Pulmonary artery endothelial cell (primary cell): ENCODE measurements at places on chromosomes 12 and 14. TPM values are rescaled to one million over a fixed set of nuclear protein-coding genes. Genes with fewer than 3 reads are reported as not detected.

DNA sequence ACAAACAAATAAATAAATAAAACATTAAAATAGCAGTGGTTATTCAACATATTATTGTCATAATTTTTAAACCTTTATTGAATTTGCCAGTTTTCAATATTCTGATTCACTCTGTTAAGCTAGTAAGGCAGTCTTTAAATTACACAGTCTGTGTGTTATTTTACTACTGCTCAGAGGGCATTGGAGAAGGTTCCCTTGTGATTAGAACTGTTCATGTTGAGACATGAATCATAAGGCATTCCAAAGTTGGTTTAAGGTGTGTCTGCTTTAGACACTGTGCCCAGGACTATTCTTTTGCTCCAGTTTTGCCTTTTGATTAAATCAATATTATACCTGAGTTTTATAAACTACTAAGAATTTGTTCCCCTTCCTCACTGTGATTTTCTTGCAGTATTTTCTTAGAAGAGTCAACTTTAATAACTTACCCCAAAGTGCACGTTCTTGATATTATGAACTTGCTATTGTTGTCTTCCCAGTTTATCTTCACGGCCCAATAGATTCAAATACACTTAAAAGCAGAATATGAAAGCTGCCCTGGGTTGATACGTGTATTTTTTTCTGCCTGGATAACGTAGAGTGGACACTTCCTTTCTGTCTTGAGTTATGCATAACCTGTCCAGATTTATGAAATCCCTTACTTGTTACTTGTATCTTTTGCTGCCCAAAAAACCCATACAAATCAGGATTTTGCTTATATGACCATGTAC is 105.3 kb upstream of the BCAT1 start:
- no peak for DNase-seq

- no peak for DNase-seq
Observed at GRCh38 chr14:37497422-37497821, 97.6 kb downstream of the FOXA1 start.

GRCh38 chr12:57234571-57235016 is 5.1 kb downstream of the SHMT2 start:
- no peak for DNase-seq

GRCh38 chr12:88391556-88391955 is 188.7 kb downstream of the KITLG start:
- peak; percentile 11 for DNase-seq

DNA sequence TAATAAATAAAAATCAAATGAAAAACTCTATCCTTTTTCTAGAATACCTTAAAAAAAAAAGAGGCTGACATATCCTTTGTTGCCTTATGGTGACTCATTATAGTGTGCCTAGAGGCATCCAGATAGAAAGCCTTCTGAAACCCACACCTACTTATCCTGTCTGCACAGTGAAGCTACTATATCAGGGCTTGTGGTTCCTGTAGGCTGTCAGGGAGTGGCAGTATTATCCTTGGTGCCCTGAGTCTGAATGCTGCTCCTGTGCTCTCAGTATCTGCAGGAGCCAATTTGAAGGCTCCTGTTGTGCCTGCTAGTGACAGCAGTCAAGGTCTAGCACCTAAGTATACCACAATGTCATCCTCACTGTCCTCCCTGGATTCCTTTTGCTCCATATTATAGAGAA is 168.4 kb upstream of the AVPR1A start:
- no peak for DNase-seq

- DNase-seq: no peak
Observed at GRCh38 chr14:57326253-57326652, 57.5 kb downstream of the AP5M1 start.

GRCh38 chr12:101747697-101748096 is 8.4 kb upstream of the SYCP3 start:
- DNase-seq: no peak

DNA sequence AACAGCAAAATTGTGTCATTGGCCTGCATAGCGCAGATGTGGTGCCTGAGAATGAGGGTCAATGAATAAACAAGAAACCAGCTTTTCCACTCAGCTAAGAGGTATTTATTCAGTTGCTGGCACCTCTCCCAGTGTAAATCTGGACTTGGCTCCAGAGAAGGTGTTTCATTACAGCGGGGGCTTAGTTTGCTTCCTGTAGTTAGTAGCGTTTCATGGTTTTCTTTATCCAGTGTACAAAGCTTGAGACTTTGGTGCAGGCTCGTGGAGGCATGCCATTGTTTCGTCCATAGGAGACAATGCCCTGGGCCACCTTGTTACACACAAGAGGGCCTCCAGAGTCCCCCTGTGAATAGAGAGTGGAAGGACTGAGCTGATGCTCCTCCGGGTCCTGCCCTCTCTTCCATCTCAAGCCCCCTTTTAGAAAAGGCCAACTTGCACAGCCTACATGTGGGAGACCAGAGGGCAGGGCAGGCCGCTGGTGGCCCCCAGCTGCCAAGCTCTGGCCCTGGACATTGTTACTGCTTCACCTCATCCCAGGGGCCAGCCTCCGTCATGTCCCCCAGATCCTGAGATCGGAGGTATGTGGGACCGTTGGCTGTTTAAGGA is 3.0 kb downstream of the GZMB start:
- no peak for DNase-seq

DNA sequence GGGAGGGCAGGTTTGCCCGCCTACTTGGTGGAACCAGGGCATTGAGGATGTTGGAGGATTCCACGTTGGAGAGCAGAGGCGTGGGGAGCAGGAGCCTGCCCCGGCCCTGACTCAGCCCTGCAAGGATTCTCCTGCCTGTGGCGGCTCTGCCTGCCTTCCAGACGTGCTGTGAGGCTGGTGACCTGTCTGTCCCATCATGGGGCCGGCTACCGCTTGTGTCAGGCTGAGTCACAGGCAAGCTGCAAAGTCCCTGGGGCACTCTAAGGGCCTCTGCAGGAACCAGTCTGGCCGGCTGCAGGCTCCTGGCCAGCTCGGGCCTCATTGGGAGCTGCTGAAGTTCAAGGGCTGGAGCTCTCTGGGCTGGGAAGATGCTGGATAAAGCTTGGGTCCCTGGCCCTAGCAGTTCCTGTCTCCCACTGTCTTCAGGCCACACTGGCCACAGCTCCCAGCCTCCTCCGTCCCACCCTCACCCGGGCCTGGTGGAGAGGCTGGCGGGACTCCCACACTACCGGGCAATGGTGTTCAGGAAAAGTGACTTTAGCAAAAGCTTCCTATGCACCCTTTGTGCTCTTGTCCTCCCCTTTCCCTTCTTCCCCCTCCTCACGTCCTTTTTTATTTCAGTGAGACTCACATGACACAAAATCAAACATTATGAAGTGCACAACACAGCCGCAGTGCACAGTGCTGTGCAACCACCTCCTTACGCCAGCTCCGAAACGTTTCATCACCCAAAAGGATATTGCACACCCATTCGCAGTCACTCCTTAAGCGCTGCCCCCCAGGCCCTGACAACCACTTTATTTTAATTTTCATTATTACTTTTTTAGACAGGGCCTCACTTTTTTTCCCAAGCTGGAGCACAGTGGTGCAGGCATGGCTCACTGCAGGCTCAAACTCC is 22.0 kb upstream of the ULK1 start:
- DNase-seq: no peak

DNA sequence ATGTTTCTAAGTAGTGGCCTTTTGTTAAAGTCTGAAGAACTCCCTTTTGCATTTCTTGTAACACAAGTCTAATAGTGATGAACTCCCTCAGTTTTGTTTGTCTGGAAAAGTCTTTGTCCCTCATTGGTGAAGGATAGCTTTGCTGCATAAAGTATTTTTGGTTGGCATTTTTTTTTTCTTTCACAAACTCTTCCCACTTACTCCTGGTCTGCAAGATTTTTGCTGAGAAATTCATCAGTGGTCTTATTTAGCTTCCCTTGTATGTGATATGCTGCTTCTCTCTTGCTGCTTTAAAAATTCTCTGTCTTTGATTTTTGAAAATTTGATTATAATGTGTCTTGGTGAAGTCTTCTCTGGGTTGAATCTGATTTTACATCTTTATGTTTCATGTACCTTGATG is 22.7 kb downstream of the TRMT5 start:
- DNase-seq: no peak

DNA sequence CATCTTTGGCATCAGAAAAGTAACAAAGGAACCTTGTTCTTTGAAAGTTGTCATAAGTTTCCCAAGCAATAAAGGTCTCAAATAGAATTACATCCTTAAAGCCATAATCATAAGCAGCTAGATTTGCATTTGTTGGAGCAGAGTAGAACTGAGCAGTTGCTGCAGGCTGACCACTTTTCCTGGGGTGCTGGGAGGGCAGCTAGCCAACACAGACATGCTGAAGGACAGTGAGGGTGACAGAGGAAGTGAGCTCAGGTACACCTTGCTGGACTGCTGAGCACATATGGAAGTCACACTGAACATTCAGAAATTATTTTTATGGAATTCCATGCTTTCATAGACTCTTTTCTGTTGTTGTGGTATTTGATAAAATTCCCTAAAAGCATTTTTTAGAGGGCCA is 66.2 kb downstream of the MARK3 start:
- no peak for DNase-seq

DNA sequence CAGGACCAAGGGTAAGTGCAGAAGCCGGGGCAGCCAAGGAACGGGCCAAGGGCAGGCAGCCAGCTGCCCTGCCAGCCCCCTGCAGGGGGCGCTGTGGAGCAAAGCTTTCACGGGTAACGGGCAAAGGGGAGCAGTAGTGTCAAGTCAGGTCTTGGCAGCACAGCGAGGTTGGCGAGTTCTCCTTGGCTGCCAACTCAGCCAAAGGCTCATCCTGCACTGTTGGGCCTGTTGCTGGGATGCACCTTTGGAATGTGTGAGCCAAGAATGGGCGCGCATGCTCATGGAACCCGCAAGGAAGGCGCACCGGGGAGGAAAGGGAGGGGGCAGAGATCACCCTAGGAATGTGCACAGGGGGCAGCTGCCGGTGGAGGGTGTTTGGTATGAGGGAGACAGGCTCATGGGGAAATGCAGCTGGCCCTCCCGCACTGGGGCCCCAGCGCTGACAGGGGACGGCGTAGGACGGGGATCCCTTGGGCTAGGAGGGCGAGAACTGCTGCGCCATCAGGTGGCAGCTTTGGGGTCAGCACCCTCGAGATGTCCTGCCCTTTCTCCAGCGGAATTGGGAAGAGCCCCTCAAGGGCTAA is 138.0 kb downstream of the ASCL4 start:
- DNase-seq: no peak

GRCh38 chr12:64890873-64891468 is 66.5 kb downstream of the TBC1D30 start:
- no peak for DNase-seq

DNA sequence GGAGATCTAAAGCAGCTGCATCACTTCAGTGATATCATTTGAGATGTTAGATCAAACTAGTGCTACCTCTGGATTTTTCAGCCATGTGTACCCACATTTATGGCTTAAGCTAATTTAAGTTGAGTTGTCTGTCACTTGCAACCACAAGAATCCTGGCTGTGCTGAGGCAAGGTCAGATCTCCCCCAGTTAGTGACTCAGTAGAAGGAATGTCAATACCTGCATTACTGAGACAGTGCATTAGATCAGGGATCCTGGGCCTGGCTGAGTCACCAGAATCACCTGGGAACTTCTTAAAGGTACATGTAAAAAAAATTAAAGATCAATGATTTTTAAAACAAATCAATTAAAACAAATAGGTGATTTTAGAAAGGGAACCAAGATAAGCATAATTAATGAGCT is 84.6 kb upstream of the GRIN2B start:
- no peak for DNase-seq

DNA sequence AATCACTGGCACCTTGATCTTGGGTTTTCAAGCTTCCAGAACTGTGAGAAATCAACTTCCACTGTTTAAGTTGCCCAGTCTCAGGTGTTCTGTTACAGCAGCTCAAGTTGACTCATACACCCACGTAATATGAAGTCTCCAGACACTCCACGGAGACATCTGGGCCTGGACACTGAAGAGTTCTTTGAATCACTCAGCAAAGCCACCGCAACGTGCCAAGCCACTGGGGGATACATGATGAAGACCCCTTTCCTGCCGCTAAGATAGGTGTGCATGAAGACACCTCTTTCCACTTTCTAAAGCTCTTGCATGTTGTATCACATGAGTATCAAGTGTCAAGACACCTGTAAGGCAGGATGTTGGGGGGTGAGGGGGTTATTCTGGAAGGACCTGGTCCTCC is 311.7 kb upstream of the RTL1 start:
- no peak for DNase-seq

DNA sequence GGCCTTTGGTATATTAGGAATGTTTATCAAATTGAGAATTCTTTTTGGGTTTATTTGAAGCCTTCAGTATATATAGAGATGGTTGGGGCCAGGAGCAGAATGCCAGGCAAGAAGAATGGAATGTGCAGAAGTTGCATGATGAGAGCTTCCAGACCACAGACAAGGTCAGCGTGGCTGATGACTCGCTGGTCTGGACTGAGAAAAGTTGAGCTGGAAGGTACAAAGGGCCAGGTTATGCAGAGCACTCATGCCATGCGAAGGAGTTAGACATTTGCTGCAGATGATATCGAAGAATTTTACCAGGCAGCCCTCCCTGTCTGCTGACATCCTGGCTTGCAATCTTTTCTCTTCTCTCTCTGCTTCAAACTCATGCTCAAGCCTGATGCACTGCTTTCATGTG is 196.2 kb upstream of the ARHGAP5 start:
- no peak for DNase-seq

DNA sequence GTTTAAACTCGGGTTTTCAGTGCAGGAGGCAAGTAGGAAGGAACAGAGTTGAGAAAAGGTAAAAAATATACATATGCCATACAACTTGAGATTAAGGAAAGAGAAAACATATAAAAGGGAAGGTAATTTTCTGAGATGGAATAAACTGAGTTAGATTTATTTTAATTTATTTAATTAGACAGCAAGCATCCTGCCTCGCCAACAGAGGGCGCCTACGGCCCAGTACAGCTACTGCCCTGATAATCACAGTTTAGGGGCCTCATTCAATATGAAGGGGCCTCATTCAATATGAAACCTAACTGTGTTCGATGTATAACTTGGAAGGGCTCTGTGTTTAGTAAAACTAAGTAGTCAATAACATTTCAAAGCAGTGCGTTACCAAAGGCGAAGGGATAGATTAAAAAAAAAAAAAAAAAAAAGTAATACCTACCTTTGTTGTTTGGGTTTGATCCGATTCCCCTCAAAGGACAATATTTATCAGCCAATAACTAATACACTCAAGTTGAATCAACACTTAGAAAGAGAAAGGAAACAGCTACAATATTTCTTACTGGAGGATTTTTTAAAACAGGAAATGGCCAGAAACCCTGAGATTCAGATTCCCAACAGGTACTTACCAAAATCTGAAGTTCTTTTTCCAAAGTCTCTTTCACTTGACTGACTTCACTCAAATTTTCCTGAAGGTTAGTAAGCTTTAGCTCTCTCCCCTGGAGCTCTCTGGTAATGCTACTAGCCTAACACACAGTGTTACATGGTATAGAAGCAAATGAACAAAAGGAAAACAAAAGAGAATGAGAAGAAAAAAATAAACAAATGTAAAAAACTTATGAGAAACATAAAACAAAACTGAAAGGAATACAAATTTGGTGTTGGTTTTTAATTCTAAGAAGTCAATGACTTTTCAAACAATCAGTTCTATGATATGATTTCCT is 70.0 kb upstream of the VPS33A start:
- no peak for DNase-seq

The ST8SIA1 gene
- 0.07 and 0.11 TPM in 2 replicates for total RNA-seq

The BCL2L14 gene
- total RNA-seq: not detected in 2 replicates

The ACAD10 gene
- total RNA-seq: 9.5 and 10.7 TPM in 2 replicates

The PLEK2 gene
- total RNA-seq: 10.4 and 11.9 TPM in 2 replicates

The ELK3 gene
- 22.0 and 31.9 TPM in 2 replicates for total RNA-seq
